ENCODE measurements at places on chromosomes 6 and 20. TPM values are rescaled to one million over a fixed set of nuclear protein-coding genes. Genes with fewer than 3 reads are reported as not detected.

DNA sequence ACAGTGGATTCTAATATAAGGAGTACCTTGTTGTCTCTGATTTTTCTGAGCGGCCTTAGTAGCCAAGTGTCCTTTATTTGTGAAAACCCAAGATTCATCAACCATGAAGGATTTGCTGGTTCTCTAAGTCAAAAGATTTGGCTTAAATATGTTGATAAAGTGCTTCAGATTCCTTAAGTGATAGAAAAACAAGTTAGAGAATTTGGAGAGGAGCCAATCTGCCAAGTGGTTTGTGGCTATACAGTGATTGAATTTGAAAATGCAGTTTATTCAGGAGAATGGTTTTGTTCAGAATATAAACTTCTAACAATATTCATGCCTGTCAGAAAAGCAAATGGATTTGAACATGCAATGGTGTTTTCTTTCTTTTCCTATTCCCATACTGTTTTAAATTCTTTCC, 54.8 kb downstream of the CAP2 start:
- no peak for DNase-seq
- H3K36me3 ChIP-seq = no peaks in the 10 kb centered on the region
- H3K27ac ChIP-seq = no peak overlapping the region

DNA sequence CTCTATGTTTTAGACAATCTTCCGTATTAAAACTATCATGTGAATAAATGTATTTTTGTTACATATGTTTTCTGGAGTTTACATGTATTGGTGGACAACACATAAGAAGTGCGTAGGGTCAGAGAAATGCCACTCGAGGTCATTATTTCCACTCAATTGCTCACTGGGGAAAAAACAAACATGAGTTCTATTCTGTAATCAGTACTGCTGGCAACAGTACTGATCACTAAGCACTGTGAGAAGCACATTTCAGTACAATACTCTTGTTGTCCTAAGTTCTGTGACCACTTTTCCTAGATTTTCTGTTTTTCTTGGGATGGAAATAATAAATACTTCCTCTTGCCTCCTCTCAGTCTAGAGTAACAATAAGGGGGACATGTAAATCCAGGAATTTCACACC, 44.5 kb downstream of the UST start:
- DNase-seq = no peak
- no peak overlapping the region for H3K27ac ChIP-seq
- H3K4me1 ChIP-seq = no peaks in the 10 kb centered on the region
- no peak overlapping the region for H3K4me3 ChIP-seq
- no peaks in the 10 kb centered on the region for H3K27me3 ChIP-seq

The VSX1 gene
- not detected for total RNA-seq

The SIRPB2 gene
- 1.2 TPM for total RNA-seq

Measured in esophagus squamous epithelium (tissue), 5 donors.